Activated CD8-positive, alpha-beta T cell treated with anti-CD3 and anti-CD28 coated beads for 36 hours (primary cell): ENCODE measurements at places on chromosomes 1 and 21. TPM values are rescaled to one million over a fixed set of nuclear protein-coding genes. Genes with fewer than 3 reads are reported as not detected.
A peak's percentile ranks its signal among the peaks of the same experiment; 100 is the strongest.

Gene PGLYRP3
- not detected for total RNA-seq

Gene BCAR3
- total RNA-seq = 0.70 TPM

GRCh38 chr21:27614231-27614630 is 647.3 kb upstream of the ADAMTS5 start:
- no peak for DNase-seq
- H3K4me3 ChIP-seq = no peak overlapping the region
- no peaks in the 10 kb centered on the region for H3K4me1 ChIP-seq
- H3K36me3 ChIP-seq = no peaks in the 10 kb centered on the region
- no peak overlapping the region for H3K27ac ChIP-seq

Gene APCS
- total RNA-seq = not detected

DNA sequence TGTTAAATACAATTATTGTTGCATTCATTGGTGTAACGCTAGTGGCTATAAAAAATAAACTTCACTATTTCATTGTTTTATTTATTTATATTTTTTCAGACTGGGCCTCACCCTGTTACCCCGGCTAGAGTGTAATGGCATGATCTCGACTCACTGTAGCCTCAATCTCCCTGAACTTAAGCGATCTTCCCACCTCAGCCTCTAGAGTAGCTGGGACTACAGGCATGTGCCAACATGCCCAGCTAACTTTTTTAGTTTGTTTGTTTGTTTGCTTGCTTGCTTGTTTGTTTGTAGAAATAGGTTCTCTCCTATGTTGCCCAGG is 387.4 kb upstream of the PTBP2 start:
- H3K4me3 ChIP-seq = no peak overlapping the region
- no peaks in the 10 kb centered on the region for H3K27me3 ChIP-seq
- H3K36me3 ChIP-seq = no peaks in the 10 kb centered on the region
- H3K27ac ChIP-seq = no peak overlapping the region
- H3K4me1 ChIP-seq = no peaks in the 10 kb centered on the region
- no peak for DNase-seq

- H3K27ac ChIP-seq = no peak overlapping the region
- peaks cover 29% of the 10 kb centered on the region for H3K27me3 ChIP-seq
- H3K4me3 ChIP-seq = no peak overlapping the region
- no peak for DNase-seq
- no peaks in the 10 kb centered on the region for H3K36me3 ChIP-seq
- peaks cover 2% of the 10 kb centered on the region for H3K4me1 ChIP-seq
Measured at GRCh38 chr1:236495467-236496112, 28.2 kb upstream of the LGALS8 start.

DNA sequence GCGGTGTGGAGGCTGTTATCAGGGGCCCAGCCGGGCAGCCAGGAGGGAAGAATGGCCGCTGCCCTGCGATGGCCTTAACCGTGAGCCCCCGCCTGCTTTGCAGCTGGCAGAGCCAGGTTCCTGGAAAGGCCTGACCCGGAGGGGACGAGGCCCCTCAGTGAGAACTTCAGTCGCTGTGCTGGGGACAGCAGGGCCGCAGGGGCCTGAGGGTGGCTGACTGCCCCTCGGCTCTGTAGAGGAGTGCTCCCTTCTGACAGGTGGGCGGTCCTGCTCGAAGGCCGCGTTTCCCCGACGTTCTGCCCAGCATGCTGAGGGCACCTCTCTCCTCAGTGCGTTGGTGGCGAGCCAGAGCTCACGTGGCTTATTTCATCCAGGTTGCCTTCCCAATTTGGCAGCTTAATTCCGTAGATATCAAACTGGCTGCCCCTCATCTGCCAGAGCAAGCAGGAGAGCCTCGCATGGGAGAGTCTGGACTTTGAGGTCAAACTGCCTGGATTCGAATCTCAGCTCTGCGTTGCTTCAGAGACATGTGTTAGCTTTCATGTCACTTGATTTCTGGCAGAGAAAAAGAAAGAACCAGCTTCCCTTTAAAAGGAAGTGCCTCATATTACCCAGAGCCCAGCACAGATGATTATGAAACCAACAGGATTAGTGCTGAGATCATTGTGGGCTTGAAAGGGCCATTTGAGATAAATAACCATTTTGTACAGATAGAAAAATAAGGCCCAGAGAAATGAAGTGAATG is 239.8 kb downstream of the SDCCAG8 start:
- H3K27me3 ChIP-seq = no peaks in the 10 kb centered on the region
- no peak overlapping the region for H3K4me3 ChIP-seq
- H3K36me3 ChIP-seq = peaks cover 5% of the 10 kb centered on the region
- H3K27ac ChIP-seq = peak overlapping the region; percentile 46
- no peak for DNase-seq

- peaks cover 1% of the 10 kb centered on the region for H3K27me3 ChIP-seq
- no peaks in the 10 kb centered on the region for H3K4me1 ChIP-seq
- H3K27ac ChIP-seq = no peak overlapping the region
- DNase-seq = no peak
Measured at GRCh38 chr1:186550832-186551231, 89.9 kb upstream of the PDC start.

DNA sequence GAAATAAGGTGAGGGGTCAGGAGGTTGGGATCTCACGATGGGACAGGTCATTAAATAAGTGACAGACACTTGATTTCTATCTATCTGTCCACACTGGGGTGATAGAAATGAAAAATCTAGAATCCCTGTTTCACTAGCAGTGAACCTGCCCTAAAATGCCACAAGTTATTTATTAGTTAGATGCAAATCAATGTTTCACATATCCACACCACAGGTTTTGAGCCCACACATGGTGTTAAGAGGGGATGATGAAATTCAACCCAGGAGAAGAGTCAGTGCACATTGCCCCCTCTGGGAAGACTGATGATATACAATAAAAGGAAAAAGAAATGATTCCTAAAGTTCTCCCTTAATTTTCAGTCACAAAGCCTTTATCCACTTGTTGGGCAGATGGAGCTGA is 10.1 kb upstream of the NTPCR start:
- peaks cover 10% of the 10 kb centered on the region for H3K27me3 ChIP-seq
- DNase-seq = no peak
- no peak overlapping the region for H3K4me3 ChIP-seq
- H3K27ac ChIP-seq = no peak overlapping the region
- no peaks in the 10 kb centered on the region for H3K36me3 ChIP-seq
- peaks cover 22% of the 10 kb centered on the region for H3K4me1 ChIP-seq

Gene IL19
- not detected for total RNA-seq

Gene CD101
- 3.2 TPM for total RNA-seq

- peaks cover 75% of the 10 kb centered on the region for H3K36me3 ChIP-seq
- H3K4me1 ChIP-seq = peaks cover 64% of the 10 kb centered on the region
- DNase-seq = no peak
- no peak overlapping the region for H3K4me3 ChIP-seq
Measured at GRCh38 chr1:166848193-166848592, 8.9 kb downstream of the POGK start.

Gene CELA2B
- total RNA-seq = not detected

Gene SPRR1A
- not detected for total RNA-seq
